ENCODE measurements at places on chromosomes 3 and 15.

- DNase-seq = no peak
These were observed 167.5 kb downstream of the GOLGA6L4 start for GRCh38 chr15:84402856-84403608.

DNA sequence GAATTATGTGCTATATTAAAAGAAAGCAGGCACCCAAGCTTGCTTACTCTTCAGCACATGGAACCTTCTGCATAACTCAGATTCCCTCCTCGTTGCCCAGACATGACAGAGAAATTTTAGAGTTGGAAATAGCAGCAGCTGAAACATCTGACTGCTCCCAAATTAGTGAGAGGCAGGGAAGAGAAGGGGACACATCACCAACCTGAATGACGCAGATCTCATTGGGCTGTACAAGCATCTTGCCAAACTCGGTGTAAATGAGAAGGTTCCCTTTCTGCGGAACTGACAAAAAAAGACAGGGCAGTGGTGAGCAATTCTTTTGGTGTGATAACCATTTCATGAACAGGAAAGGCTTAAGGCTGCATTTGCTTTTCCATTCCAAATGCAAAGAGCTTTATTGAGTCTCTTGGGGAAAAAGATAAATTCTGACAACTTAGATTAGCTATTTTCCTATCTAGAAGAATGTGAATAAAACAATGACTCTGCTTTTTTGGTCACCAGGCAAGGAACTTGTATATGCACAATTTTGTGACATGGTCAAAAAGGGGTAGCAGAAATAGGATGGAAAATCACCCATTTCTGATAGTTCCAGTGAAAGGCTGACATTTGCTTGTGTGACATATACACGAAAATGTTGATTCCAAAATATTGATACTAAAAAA is 35.1 kb downstream of the HGD start:
- no peak for DNase-seq

GRCh38 chr3:14511623-14512280 is 28.4 kb downstream of the GRIP2 start:
- peak; percentile 12 for DNase-seq

DNA sequence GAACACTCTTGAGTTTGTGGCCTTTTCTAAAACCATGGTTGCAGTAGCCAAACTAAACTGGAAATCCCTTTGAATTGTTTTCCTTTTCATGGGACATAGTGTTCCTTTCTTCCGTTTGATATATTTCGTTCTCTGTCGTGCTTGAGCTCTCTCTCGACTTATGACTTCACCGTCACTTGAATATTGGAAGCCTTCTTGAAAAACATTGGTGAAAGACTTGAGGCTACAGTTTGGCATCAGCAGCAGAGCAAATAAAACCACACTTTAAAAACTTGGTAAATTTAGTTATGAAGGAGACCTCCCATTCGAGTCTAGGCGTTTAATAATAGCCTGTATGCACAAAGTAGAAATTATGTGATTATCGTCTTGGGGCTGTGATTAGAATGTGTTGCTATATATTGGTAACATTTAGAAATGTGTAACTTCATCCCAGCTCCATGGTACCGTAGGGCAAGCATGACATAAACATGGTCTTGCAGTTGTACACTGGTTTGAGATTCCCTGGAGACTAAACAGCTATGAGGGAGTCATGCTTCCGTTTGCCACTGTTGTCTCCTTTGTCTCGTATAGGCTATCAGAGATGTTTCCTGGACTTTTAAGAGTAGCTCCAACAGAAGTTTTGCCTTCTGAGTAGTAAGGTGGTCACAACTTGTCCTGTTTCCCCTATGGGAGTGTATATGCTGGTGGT is 122.3 kb downstream of the PTPRG start:
- no peak for DNase-seq

DNA sequence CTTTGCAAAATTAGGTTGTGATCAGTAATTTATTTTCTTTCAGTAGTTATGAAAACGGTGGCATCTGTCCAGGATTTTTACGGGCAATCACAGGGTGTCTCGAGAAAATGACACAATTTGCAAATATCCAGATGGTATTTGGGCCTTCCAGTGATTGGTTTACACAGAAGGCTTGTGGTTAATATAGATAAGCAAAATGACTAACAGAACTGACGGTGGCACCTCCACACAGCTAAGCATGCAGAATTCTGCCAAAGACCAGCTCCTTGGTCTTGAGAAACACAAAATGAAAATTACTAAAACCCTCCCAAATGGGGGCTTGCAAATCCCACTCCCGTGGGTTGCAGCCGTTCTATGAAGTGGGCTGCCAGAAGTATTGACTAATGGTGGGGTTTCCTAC is 5.5 kb downstream of the ARHGEF3 start:
- no peak for DNase-seq

DNA sequence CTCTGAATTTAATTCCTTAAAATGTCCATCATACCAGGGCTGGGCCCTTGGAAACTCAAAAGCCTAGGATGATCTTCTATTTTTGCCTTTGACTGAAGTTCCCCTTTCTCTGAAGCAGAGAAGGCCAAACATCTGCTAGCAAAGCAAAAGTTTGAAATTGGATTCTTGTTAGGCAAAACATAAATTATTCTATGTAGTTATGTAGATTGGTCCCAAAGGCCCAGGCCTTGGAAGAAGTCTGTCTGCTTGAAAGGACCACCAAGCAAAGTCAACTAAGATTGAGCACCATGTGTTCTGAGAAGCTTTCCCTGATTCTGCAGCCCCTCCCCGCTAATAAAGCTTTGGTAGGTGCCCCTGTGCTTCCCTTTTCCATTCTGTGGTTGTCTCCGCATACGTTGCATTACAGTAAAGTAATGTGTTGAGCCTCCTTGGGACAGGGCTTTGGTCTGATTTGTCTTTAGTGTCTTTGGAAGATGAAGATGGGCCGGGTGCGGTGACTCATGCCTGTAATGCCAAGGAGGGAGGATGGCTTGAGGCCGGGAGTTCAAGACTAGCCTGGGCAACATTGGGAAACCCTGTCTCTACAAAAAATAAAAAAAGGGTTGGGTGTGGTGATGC is 56.4 kb downstream of the RPL39L start:
- DNase-seq = no peak

DNA sequence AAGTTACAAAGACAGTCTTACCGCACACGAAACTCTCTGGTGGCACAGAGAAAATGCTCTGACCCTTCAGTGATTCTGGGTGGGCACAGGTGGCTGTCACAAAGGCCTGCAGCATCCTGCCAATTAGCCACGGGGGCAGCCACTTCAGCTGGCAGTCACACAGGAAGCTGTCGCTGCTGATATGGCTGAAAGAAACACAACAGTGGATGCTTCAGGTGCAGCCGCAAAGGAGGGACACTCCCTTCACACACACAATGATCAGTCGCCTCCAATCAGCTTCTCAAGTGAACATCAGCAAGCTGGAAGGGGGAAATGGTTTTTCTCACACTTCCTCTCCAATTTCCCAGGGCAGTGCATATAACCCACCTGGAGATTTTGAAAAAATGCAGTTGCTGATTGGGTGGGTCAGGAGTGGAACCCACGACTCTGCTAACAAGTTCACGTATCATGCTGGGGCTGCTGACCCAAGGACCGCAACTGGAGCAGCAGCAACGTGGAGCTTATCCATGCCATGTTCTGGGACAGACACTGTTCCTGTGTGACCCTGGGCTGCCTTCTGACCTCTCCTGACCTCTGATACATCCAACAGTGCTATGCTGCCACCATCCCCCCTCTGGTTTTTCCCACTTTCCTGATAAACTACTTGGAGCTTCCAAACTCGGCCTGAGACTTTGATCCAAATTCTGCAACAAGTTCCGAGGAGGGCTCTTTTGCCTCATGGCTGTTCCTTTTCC is 106.6 kb downstream of the LRIG1 start:
- DNase-seq = no peak

- no peak for DNase-seq
These were observed 4.4 kb downstream of the SCN5A start for GRCh38 chr3:38645076-38645475.

GRCh38 chr3:54067055-54067698 is 55.2 kb upstream of the CACNA2D3 start:
- DNase-seq = no peak

- DNase-seq = peak; percentile 16
These were observed 102.9 kb upstream of the KLF13 start for GRCh38 chr15:31223478-31224350.

DNA sequence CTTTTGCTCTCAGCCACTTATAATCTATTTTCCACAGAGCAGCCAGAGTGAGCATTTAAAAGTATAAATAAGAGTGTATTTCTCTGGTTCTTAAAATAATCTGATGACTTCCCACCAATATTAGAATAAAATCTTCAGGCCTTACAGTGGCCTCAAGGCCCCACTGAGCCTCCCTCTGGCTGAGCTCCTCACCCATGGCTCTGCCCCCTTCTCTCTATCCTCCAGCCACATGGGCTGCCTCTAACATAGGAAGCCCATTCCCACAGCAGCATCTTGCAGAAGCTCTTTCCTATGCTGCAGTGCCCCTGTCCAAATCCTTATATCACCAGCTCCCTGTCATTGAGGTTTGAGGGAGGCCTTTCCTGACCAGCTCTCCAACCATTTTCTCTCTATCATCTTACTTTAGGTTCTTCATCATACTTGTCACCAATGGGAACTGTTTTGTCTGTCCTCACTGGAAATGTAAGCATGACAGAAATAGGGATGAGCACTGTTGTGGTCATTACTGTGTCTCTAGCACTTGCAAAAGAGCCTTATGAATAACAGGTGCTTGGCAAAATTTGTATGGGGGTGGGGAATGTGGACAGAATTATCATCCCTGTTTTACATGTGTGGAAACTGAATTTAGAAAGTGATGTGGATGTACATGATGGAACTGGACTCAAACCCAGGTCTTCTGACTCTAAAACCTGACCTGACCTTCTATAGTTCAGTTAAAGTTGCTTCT is 250.6 kb downstream of the NR1D2 start:
- no peak for DNase-seq

- no peak for DNase-seq
These were observed 31.8 kb downstream of the CCNL1 start for GRCh38 chr3:157127831-157128767.

GRCh38 chr15:77064539-77065308 is 6.2 kb downstream of the TSPAN3 start:
- DNase-seq = no peak

DNA sequence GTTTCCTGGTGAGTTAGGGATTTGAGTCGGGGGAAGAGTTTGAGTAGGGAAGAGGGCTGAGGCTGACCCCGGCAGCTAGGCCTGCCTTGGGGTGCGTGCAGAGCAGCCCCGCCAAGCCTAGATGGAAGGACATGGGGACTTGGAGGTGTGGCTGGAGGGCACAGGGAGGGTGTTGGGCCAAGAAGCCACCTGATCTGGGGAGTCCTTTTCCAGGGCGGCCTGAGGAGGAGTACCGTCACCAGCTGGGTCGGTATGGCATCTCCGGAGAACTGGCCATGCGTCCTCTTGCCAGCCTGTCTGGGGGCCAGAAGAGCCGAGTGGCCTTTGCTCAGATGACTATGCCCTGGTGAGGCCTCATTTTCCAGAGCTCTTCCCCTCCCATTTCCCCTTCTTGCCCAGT is 6.9 kb downstream of the ABCF3 start:
- DNase-seq = no peak

DNA sequence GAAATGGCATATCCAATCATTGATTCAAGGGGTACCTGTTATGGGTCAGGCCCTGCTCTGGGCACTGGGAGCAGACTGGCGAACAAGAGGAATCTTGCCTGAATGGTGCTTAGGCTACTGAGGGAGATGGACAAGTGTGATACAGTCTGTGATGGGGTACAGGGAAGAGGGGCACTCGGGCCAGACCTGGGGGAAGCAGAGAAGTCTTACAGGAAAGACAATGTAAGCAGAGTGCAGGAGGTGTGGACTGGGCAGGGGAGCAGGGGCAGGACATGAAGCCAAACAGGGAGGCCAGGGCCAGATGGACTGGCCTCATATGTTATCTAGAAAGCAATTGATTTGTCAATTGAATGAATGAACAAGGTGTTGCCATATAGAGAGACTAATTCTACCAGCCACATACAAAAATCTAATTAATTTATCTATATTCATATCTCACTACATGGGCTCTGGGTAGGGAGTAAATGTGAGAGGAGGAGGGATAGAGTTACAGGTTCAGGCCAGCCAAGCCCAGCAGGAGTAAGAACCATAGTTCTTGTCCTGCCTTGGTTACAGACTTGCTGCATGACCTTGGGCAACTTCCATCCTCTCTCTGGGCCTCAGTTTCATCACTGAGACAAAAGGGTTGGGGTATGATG is 3.6 kb upstream of the IGDCC4 start:
- no peak for DNase-seq

GRCh38 chr3:183823963-183824362 is 1.4 kb downstream of the MAP6D1 start:
- no peak for DNase-seq

GRCh38 chr3:191066669-191067068 is 132.4 kb upstream of the OSTN start:
- no peak for DNase-seq

GRCh38 chr15:77034695-77035489 is 36.0 kb downstream of the TSPAN3 start:
- DNase-seq = no peak

GRCh38 chr3:167350245-167350862 is 29.7 kb downstream of the ZBBX start:
- DNase-seq = no peak

- DNase-seq = no peak
These were observed at the start of gene CACNA1D for GRCh38 chr3:53493963-53494791. Gene CACNA1D, plus strand, starts transcription at chr3:53494611. Its CDS starts 556 bp downstream, at chr3:53495167.

DNA sequence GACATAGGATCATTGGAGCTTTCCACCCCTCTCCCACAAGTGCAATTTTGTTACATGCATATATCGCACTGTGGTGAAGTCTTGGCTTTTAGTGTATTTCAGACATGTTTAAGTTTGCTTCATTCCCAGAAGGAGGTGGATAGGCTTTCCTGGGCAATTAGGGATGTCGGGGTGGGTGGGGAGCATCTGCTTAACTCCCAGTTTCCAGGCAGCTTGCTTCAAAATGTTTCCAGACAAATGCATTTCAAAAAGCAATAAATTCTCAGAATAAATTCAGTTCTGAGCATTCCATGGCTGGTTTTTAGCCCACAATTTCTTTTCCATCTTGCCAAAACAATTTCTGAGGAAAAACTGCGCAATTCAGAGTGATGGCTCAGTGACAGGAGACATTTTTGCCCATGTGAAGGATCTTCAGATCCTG is 227.7 kb upstream of the ZPLD1 start:
- DNase-seq = no peak

- no peak for DNase-seq
These were observed 41.6 kb upstream of the TMEM87A start for GRCh38 chr15:42314818-42315217.

DNA sequence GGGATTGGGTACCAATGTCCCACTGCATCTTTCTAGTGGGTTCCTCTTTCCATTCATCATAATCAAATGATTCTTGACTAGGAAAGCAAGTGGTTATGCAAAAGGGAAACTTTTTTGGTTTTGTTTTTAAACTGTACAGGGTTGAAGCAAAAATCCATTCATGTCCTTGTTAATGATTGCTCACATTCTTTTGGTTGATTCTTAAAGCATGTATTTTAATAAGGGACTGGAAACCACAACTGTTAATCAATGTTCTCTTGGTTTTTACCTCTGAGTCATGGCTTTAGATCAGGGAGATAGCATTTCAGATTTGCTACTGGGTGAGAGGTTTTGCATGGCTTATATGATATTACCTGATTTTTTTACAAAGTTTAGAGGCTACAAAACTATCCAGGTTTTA is 371.7 kb upstream of the RGMA start:
- no peak for DNase-seq

Measured in NCI-H1092 (cell line).